Fibroblast of the aortic adventitia (primary cell): ENCODE measurements at places on chromosomes 7 and 10.

- peak; percentile 1 for DNase-seq
Observed at GRCh38 chr7:68041554-68041953, 1044.9 kb downstream of the TYW1 start.

DNA sequence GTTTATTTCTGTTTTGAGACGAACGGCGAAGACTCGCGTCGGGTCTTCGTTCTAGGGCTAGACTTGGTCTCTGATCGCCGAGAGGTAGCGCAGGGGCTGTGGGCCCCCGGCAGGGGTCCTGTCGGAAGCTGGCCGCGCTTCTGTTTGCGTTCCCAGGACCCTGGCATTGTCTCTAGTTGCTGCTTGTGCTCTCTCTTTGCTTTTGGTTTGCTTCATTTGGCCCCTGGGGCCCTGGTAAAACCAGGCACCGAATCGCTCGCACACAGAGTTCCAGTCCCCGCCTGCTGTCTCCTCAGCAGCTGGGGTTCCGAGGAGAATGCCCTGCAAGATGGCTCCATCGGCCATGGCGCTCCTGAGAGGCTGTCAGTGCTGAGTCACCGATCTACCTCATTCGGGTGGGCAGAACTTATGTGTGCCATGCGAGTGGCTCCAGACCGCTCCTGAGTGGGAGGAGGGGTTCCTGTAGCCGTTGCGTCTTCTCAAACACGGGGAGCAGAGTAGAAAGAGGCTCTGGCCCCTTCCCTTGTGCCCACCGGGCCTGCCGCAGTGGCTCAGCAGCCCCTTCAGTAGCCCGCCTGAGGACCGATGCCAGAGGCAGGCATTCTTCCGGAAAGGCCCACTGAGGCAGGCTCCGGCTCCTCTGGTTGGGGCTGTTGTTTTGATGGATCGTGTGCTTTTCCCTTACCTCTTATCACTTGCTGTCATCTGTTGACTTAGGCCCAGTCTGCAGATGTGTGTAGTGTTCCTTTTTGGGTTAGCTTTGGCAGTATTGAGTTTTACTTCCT lies 826 bp downstream of the CHPF2 start:
- peak; percentile 77 for DNase-seq

GRCh38 chr10:82922755-82923154 lies 1047.8 kb downstream of the NRG3 start:
- DNase-seq: no peak

DNA sequence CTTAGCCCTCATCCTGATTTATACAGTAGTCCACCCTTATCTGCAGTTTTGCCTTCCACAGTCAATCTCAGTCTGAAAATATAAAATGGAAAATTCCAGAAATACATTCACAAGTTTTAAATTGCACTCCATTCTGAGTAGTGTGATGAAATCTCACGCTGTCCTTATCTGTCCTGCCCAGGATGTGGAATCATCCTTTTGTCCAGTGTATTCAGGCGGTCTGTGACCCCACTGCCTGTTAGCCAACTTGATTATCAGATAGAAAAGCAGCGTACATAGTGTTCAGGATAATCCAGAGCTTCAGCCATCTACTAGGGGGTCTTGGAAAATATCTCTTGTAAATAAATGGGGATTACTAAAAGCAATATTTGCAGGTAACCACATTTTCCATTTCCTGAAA lies 146.3 kb downstream of the MALRD1 start:
- no peak for DNase-seq

GRCh38 chr7:4842319-4843064 lies 19.3 kb downstream of the PAPOLB start:
- no peak for DNase-seq

DNA sequence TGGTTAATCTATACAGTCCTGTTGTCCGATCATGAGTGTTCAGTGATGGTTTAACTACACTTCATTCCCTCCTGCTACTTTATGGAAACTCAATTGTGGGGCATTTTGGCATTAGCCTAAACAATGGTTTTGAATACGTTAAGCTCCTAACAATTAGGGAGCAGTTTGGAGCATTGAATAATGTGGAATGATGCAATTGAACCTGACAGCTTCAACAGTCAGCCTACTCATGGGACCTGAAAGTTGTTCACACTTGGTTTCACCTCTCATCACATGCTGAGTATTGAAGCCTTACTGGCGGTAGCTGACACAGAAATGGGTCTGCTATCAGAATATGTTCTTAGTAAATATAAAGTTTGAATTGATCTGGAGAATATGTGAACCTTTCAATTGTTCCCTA lies 186.1 kb downstream of the MLLT10 start:
- DNase-seq: no peak

- DNase-seq: no peak
Observed at GRCh38 chr10:5960070-5960972, 17.0 kb downstream of the IL15RA start.

DNA sequence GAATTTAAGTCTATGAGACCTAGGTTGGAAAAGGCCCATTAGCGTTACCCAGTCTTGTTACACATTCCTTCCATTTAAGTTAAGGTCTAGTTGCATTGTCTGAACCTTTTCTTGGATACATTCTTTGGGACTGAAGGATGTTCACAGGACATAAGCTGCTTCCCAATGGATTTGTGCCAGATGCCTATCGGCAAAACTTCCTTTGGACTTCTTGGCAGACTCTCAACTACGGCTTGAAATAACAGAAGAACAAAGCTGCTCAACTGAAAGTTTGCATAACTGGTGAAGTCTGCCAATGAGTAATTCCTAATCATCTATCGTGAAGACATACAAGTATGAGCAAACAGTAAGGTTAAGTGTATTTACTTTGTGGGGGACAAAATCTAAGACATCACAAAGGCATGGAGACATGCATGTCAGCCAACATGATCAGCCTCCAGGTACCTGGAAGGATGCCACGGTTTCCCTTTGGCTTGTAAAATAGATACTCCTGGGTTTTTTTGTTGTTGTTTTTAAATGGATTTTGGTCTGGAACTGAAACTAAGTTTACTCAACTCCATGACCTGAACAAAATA lies 35.4 kb downstream of the MALSU1 start:
- peak; percentile 99 for DNase-seq

GRCh38 chr10:119526621-119527592 lies 15.6 kb downstream of the RGS10 start:
- no peak for DNase-seq

GRCh38 chr10:78602201-78602932 lies 466.4 kb upstream of the ZMIZ1 start:
- no peak for DNase-seq

GRCh38 chr10:100881556-100882213 lies 31.1 kb upstream of the SLF2 start:
- no peak for DNase-seq

DNA sequence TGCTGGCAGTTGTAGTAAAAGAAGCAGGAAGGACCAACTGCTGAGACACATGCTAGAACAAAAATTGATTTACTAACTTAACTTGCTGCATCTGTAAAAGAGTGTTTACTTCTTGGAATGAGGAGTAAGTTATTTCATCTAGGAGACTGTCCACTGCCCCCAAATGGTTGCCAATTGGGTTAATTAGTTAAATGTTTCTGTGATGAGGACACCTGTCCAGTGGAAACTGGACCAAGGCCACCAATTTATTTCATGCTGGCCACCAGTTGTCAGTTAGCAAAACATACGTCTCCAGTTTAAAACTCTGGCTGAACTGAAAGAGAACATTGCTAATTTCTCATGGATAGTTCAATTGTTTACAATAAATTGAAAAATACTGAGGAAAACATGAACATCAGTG lies 191.7 kb downstream of the PPP1R9A start:
- DNase-seq: no peak

DNA sequence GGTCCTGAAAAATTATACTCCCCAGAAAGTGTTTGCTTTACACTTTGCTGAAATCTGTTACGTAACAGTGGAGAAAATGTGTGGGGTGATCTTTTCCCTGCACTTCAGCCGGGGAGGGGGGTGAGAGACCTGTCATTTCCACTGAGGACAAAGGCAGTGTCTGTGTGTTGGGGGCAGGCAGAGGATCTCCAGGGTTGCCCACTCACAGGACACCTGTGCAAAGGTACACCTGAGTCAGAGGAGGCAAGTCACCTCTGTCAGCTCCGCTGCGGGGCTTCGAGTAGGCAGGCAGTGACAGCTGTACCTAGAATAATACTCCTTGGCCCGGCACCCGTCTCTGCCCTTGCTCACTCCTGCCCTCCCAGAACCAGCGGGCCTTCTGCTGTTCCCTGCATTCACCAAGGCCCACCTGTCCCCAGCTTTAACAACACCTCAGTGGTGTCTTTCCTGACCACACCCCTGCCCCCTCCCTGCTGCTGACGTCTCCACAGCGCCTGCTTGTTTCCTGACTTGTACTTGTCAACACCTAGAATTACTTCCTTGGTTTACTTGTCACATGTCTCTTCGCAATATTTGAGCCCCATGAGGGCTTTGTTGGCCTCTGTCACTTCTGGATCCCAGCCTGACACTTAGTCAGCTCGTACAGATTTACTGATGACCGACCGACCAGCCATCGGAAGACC lies 159.2 kb downstream of the NEURL1 start:
- DNase-seq: no peak

DNA sequence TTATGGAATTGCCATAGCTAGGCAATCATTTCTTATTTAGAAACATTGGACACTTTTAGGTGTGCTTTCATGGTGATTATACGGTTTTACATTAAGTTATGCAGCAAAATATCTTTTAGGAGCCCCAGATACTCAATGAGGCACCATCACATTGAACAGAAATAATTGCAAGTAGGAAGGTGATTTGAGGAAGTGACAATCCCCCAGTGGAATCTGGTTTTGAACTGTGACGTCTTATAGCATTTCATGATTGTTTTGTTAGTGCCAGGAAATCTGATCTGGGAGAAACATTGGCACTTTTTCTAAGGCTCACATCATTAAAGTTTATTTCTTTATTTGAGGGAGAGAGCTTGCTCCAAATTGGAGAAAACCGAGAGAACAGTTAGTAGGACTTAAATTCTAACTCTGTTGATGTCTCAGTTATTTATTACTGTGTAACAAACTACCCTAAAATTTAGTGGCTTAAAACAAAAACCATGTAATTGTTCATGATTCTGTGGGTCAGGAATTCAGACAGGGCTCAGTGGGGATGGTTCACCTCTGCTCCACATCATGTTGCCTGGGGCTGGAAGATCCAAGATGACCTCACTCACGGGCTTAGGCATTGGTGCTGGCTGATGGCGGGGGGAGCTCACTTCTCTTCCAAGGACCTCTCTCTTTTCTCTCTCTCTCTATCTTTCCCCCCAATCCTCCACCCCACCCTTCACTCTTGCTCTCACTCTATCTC lies 78.2 kb upstream of the STEAP1B start:
- peak; percentile 87 for DNase-seq

- DNase-seq: no peak
Observed at GRCh38 chr7:94683066-94683465, 27.1 kb upstream of the SGCE start.

DNA sequence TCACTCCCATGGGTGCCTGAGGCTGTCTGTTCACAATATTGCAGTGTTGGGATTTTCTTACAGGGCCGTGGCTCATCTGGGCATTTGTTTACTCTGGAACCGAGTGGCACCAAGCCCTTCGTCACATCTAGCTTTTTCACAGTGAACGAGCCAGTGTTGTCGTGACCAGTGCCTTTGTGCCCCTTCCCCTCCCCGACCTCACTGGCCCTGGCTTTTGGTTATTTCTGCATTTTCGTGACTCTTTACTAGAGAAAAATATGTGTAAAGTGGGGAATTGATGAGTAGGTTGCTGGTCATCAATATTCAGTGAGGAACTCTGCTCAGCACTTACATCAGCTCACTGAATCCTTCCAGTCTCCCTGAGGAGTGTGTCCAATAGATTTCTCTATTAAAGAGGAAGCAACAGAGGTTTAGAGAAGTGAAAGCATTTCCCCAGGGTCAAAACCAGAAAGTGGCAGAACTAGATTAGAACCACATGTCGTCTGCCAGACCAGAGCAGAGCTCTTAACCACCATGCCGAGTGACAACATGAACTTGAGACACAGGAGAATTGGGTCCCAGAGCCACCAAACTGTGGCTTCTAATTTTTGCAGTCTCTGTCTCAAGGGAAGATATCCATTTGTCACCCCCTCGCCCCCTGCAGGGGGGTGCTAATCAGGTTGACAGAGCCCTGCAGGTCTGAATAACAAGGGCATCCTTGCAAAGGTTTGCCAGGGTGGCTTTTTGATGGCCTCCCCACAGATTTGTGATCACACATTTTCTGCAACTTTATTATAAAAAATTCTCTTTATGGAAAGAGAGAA lies 125.3 kb downstream of the CHN2 start:
- peak; percentile 11 for DNase-seq

DNA sequence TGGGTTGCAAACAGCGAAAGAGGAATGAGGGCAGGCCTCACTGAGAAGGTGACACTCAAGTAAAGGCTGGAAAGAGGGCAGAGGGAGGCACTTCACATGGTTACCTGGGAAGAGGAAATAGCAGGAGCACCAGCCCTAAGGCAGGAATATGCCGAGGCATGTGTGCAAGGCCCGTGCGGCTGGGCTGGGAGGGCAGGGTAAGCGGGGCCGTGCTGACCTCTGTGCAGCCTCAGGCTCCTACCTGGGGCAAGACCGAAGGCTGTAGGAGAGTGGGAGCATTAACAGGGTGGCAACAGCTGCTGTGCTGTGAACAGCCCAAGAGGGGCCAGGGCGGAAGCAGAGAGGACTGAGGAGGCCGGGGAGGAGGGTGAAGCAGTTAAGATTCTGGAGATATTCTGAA lies 24.0 kb upstream of the SH3PXD2A start:
- no peak for DNase-seq

- DNase-seq: no peak
Observed at GRCh38 chr10:112819231-112819630, 130.8 kb upstream of the TCF7L2 start.

DNA sequence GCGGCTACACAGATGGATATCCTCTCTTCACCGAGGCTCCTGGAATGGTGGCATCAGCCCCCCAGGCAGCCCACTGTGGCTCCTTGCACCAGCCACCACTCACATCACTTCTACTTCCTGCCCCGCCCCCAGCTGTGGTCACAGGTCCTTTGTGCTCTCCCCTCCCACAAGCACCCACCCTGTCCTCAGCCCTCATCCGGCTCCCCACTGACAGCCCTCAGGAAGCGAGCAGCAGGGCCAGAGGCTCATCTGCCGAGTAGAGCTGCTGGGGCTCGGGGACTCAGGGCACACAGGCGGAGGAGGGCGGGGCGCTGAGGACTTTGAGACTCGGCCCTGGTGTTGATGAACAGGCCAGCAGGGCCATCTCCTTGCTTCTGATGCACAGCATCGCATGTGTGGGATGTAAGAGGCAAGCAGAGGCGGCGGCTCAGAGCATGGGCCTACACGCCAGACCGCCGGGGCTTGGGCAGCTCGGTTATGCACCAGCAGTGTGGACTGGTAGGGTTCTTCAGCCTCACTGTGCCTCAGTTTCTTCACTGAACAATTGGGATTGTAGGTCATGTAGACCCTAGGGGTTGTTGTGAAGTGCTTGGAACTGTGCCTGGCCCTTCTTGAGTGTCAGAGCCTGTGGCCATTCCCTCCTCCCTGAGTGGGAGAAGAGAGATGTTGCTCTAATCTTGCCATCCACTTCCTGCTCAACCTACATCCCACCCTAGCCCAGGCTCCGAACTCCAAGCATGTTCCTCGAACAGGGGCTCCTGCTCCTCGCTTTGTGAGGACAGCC lies at the start of gene PRF1:
TSS of gene PRF1 (minus strand) at position 77 of the 784 bp plus-strand sequence. CDS start 1,839 bp downstream, outside the sequence.
- no peak for DNase-seq
